Hepatocyte (in vitro differentiated cells): ENCODE measurements at places on chromosomes 12 and 14. TPM values are rescaled to one million over a fixed set of nuclear protein-coding genes. Genes with fewer than 3 reads are reported as not detected.

- peak; percentile 30 for DNase-seq
- H3K4me1 ChIP-seq: peaks cover 4% of the 10 kb centered on the region
- H3K4me3 ChIP-seq: no peak overlapping the region
- H3K27me3 ChIP-seq: no peaks in the 10 kb centered on the region
- H3K36me3 ChIP-seq: no peaks in the 10 kb centered on the region
Observed at GRCh38 chr12:39905152-39905551, 200.7 kb downstream of the SLC2A13 start.

DNA sequence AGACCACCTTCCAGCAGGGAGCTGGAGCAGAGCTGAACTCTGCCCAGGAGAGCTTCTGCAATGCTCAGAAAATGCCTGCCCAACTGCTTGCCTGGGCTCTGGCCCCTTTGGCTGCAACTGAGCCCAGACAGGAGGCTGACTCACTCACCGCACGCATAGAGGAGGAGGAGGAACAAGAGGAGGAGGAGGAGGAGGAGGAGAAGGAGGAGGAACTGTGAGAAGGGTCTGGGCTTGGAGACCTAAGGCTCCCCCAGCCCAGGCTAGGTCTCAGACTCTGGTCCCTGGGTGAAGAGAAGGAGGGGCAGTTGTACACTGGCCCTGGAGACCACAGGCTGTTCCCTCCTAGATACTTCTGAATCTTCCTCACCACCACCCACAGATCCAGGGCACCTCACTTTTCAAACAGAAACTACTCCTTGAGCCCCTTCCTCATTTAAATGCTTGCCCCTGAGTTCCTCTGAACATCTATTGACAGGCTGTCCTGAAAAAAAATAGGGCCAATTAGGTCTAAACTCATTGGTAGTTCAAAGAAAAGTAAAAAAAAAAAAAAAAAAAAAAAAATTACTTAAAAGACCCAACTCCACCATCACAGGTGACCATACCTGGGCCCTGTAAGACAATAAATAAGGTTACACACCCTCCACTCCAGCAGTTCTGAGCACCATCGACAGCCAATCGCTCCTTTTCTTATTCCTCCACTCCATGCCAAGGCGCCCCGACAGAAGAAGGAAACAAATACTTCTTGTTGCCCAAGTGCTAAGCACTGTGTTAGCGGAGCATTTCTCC is 674 bp downstream of the VDR start:
- H3K27ac ChIP-seq: peak overlapping the region; percentile 21
- peaks cover 34% of the 10 kb centered on the region for H3K4me1 ChIP-seq
- H3K27me3 ChIP-seq: peaks cover 8% of the 10 kb centered on the region

GRCh38 chr14:82029038-82029437 is 495.4 kb upstream of the SEL1L start:
- H3K27me3 ChIP-seq: no peaks in the 10 kb centered on the region
- H3K36me3 ChIP-seq: no peaks in the 10 kb centered on the region
- H3K4me3 ChIP-seq: no peak overlapping the region
- H3K4me1 ChIP-seq: no peaks in the 10 kb centered on the region
- DNase-seq: no peak

GRCh38 chr12:95184121-95184520 is 33.1 kb downstream of the FGD6 start:
- no peak overlapping the region for H3K27ac ChIP-seq
- no peaks in the 10 kb centered on the region for H3K27me3 ChIP-seq
- peaks cover 11% of the 10 kb centered on the region for H3K4me1 ChIP-seq
- DNase-seq: no peak
- no peak overlapping the region for H3K4me3 ChIP-seq
- no peaks in the 10 kb centered on the region for H3K36me3 ChIP-seq

DNA sequence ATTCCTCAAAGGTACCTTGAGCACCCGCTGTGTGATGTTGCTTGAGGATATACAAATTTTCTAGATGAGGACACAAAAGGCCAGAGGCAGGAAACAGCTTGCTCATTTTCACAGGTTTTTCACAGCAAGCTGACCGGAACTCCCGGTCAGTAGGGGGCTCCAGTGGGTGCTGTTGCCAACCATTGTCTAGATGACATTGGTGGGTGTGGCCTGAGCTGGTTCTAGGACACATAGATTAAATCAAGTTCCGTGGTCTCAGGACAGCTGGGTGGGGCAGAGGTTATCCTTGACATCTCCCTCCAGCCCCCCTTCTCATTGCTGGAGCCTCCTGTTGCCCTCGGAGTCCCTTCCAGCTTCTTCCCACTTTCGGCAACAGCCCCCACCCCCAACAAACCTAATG is 153.6 kb upstream of the FKBP4 start:
- H3K36me3 ChIP-seq: no peaks in the 10 kb centered on the region
- no peak overlapping the region for H3K27ac ChIP-seq
- H3K4me1 ChIP-seq: no peaks in the 10 kb centered on the region
- peak; percentile 23 for DNase-seq
- no peak overlapping the region for H3K4me3 ChIP-seq

DNA sequence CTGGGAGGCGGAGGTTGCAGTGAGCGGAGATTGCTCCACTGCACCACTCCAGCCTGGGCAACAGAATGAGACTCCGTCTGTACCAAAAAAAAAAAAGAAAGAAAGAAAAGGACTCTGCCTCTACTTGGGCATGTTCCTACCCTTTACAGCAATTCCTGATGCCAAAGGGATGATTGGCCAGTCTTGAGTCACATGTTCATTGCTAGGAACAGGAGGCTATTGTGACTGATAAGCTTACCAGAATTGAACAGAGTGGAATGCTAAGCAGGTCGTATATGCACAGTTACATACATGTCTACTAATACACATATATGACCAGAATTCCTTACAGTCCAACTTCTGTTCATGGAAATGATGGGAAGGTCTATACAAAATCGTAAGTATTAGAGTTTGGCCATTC is 34.3 kb downstream of the KLHDC1 start:
- H3K4me1 ChIP-seq: no peaks in the 10 kb centered on the region
- H3K27me3 ChIP-seq: no peaks in the 10 kb centered on the region
- H3K4me3 ChIP-seq: no peak overlapping the region
- no peaks in the 10 kb centered on the region for H3K36me3 ChIP-seq
- no peak overlapping the region for H3K27ac ChIP-seq

DNA sequence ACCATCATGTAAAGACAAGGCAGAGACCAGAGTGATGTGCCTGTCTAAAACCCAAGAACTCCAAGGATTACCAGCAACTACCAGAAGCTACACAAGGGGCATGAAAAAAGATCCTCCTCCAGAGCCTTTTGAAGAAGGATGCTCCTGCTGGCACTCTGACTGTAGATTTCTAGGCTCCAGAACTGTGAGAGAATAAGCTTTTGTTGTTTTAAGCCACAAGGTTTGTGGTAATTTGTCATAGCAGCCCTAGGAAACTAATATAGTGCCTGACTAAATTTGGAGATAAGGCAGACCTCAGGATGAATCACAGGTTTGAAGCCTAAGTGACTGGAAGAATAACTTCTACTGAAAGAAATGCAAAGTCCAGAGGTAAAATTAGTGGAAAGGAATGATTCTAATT is 132.9 kb downstream of the CEP83 start:
- no peak overlapping the region for H3K4me3 ChIP-seq
- no peaks in the 10 kb centered on the region for H3K36me3 ChIP-seq
- no peaks in the 10 kb centered on the region for H3K27me3 ChIP-seq
- no peak for DNase-seq
- H3K27ac ChIP-seq: no peak overlapping the region

GRCh38 chr12:105676694-105677093 is 346.2 kb downstream of the C12orf75 start:
- no peak for DNase-seq
- peaks cover 22% of the 10 kb centered on the region for H3K4me1 ChIP-seq
- no peak overlapping the region for H3K4me3 ChIP-seq

GRCh38 chr12:30525171-30525570 is 170.5 kb downstream of the IPO8 start:
- no peaks in the 10 kb centered on the region for H3K36me3 ChIP-seq
- H3K4me3 ChIP-seq: no peak overlapping the region
- H3K27ac ChIP-seq: no peak overlapping the region
- H3K4me1 ChIP-seq: no peaks in the 10 kb centered on the region
- no peak for DNase-seq

DNA sequence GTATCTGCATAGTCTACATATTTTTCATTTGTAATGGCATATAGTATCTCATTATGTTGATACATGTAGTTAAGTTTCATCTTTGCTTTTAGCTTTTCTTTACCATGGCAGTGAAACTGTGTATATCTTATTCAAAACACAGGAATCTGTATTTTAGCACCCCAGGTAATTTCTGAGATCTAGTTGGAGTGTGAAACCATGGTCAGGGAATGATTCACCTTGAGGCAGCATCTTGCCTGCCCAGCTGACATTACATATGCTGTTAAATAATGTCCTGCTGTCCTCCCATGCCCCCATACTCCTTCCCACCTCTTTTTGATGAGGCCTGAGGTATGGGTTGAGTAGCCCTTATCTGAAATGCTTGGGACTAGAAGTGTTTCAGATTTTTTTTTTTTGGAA is 125.4 kb upstream of the ATF1 start:
- no peak for DNase-seq
- no peak overlapping the region for H3K27ac ChIP-seq
- no peaks in the 10 kb centered on the region for H3K36me3 ChIP-seq
- H3K4me1 ChIP-seq: peaks cover 21% of the 10 kb centered on the region

DNA sequence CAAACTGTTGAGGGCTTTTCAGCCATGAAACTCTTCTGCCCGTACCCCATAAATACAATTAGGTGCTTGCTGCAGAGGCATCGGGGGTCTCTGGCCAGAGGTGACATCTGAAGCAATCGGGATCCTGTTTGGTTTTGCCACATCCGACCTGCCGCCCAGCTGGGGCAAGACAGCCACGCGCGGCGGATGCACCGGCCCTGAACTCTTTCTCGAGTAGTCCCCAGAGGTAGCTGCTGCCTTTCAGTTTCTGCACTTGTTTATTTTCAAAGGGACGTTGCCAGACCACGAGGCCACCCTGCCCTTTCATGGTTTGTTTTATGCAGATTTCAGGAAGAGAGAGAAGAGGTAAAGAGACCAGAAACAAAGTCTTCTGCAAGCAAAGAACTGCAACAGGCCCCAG is 10.6 kb upstream of the MLXIP start:
- DNase-seq: no peak
- no peaks in the 10 kb centered on the region for H3K36me3 ChIP-seq
- peaks cover 25% of the 10 kb centered on the region for H3K4me1 ChIP-seq
- peak overlapping the region; percentile 26 for H3K27ac ChIP-seq
- H3K4me3 ChIP-seq: no peak overlapping the region

APOF gene
- 0.12 TPM in 1 of 2 replicates, not detected in the other for total RNA-seq

DNA sequence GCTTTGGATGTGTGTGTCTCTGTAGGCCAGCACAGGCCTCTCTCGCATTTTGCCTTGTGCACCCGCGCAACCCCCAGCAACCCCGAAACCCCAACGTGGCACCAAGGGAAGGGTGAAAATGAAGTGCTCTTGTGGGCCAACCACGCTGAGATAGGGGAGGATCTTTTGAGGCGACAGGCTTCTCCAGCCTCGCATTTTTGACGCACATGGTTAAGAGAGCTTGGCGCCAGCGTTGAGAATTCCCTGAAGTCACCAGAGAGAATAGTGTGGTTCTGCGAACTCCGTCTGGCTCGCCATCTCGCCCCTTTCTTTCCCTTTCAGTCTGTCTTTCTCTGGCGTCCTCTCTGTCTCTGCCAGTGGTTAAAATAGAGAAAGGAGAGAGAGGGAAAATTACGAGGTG is 1.9 kb upstream of the TBX3 start:
- DNase-seq: no peak
- peak overlapping the region; percentile 97 for H3K27ac ChIP-seq
- H3K36me3 ChIP-seq: no peaks in the 10 kb centered on the region
- H3K4me1 ChIP-seq: peaks cover 45% of the 10 kb centered on the region

CELA1 gene
- not detected in 2 replicates for total RNA-seq

GRCh38 chr12:92136026-92136730 is 9.5 kb downstream of the BTG1 start:
- H3K4me3 ChIP-seq: no peak overlapping the region
- no peaks in the 10 kb centered on the region for H3K27me3 ChIP-seq
- H3K36me3 ChIP-seq: no peaks in the 10 kb centered on the region
- DNase-seq: no peak
- peaks cover 59% of the 10 kb centered on the region for H3K4me1 ChIP-seq

GRCh38 chr12:97520106-97520505 is 57.5 kb downstream of the RMST start:
- H3K36me3 ChIP-seq: no peaks in the 10 kb centered on the region
- no peak for DNase-seq
- no peaks in the 10 kb centered on the region for H3K4me1 ChIP-seq
- no peak overlapping the region for H3K27ac ChIP-seq

DNA sequence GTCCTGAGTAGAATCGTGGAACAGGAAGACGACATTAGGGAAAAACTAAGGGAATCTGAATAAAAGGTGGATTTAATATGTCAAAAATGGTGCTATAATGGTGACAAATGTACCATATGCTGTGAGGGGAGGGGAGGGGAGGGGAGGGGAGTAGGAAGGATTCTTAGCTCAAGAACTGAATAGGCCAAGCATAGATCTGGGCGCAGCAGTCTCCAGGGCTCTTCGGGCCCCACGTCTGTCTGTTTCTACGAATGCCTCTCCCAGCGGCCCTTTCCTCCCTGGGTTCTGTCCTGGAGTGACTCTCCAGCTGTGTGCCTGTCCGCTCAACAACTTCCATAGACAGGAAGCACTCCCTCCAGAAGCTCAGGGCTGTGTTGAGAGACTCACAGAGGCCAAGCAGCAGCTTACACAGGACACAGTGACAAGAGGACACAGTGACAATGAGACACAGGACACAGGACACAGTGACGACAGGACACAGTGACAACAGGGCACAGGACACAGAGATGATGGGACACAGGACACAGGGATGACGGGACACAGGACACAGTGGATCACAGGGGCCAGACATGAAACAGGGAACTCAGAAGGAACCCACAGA is 42.4 kb upstream of the PPP2R5C start:
- H3K4me3 ChIP-seq: no peak overlapping the region
- H3K27ac ChIP-seq: no peak overlapping the region
- H3K4me1 ChIP-seq: no peaks in the 10 kb centered on the region
- DNase-seq: no peak
- no peaks in the 10 kb centered on the region for H3K36me3 ChIP-seq

DNA sequence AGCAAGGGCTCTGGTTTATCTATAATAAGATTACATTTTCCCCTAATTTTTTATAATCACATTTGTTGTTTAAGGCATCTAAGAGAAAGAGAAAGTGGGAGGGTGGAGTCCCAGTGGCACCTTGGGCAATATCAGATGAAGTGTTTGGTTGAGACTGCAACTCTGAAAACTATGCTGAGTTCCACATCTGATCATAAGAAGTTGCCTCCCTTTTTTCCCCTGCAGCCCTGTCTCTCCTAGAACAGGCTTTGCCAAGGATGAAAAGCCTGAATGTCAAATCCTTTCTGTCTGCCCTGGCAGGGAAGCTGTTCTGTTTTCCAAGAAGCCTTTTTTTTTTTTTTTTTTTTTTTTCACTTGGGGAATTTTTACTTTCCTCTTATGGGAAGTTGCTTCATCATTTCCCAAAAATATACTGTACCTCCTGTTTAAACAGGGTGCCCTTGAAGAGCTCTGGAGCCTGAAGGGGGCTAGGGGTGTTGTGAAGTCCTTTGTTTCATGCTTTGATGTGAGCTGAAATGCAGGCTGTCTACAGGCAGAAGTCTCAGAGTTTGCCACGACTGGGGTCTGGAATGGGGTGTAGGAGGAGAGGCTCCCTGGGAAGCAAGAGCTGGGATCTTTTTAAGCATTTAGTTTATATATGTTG is 71.3 kb downstream of the SUSD6 start:
- no peaks in the 10 kb centered on the region for H3K27me3 ChIP-seq
- no peaks in the 10 kb centered on the region for H3K36me3 ChIP-seq
- no peak for DNase-seq
- H3K4me3 ChIP-seq: no peak overlapping the region
- H3K4me1 ChIP-seq: peaks cover 8% of the 10 kb centered on the region
- H3K27ac ChIP-seq: no peak overlapping the region
